ENCODE measurements at places on chromosomes 6 and 20.
A peak's percentile ranks its signal among the peaks of the same experiment; 100 is the strongest.

DNA sequence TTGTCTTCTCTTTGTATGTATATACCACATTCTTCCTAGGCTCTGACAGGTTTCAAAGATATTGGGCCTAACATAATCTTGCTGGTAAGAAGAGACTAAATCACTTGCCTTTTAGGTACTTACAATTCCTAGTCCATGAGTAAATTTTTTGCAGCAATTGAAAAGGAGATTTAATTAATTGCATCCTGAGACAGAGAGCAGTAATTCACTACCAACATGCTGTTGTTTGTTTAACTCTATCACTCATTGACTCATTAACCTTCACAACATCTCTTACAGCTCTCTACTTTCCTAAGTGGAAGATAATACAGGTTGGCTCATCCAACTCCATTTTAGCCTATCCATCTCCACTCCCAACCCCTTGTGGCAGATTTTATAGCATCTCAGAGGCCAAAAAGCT, 280.4 kb downstream of the ALDH8A1 start:
- DNase-seq = no peak

DNA sequence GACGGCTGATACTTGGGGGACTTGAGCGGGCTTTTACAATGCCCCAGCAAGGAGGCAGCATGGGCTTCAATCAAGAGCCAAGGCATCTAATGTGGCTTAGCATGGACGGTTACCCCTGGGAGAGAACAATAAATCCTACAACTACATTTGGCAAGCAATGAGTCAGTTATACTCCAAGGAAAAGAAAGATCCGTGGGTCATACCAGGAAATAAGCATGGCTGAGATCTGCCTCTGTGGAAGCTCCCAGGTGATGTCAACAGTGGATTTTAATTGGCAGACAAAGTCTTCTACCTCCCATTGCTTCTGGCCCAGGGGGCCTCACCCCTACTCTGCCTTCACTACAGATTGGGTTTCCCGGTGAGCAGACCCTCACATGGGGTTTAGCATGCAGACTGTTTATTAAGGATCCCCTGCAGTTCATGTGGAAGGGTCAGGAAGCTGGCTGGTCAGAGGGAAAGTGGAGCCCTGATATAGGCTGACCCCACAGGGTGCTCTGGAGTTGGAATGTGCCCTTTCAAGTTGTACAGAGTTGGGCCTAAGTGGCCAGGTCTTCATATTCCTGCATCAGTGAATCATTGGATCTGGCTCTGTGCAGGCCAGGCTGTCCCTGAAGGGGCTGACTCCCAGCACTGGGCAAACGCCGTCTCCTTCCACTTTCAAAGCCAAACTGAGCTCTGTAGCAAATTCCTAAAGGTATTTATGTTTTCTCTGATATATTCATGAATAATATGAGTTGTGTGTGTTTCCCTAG, 91.3 kb upstream of the GGTLC1 start:
- no peak for DNase-seq

- DNase-seq = peak; percentile 5
Measured at GRCh38 chr6:108806171-108806570, 42.1 kb upstream of the ARMC2 start.

DNA sequence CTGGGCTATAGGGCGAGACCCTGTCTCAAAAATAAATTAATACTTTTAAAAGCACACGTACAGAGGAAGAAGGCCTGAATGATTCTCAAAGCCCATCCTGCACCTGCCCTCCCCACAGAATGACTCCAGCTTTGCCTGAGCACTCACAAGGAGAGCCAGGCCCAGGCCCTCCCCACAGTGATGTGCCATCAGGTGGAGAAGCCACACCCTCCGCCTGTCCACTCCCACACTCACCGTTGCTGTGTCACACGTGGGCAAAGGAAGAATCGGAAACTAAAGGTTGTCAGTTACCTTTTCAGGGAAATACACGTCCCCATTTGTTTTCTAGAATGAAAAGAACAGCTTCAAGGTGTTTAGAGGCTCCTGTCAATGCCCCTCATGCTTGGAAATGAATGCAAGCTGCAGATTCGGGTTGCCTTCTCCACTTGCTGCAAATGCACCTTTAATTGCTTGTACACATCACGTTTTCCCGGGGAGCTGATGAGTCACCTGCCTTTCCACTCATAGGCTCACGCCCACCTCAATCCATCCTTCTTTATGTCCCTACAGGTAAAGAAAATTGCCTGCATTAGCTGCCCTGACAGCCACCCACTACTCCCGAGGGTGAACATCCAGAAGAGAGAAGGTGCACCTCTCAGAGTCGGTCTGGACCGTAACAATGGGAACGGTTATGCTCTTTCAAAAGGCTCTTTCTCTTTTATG, 45.5 kb upstream of the AFDN start:
- DNase-seq = no peak

DNA sequence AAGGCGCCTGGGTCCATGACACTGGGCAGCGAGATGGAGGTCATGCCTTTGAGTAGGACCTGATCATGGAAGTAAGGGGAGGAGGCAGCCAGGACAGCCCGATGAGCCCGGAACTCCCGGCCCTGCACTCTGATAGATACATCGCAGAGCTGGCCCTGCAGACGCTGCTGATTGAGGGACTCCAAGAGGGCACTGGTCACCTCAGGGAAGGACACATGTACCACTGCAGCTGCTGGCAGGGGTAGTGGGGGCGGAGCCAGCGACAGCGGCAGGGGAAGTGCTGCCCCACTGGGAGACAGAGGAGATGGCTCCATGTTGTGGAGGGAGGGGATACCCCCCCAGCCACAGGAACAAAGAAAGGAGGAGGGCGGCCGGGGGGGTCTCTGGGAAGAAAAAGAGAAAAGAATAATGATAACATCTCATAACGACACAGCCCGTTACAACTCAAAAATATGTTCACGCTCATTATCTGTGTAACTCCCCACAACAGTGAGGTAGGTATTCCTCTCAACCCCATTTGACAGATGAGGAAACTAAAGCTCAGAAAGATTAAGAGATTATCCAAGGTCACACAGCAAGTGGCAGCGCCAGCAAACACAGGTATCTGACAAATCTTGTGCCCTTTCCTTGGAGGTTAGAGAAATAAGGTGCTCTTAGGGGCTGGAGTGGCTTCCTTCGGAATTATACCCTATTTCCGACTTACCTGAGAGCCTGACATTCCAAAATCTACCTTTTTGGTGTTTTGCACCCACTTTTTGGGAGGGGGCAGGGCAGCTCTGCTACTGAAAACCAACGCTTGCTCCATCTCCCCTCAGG, 733 bp downstream of the ZBTB22 start:
- DNase-seq = no peak

GRCh38 chr6:162785632-162786242, 58.0 kb downstream of the PACRG start:
- no peak for DNase-seq

DNA sequence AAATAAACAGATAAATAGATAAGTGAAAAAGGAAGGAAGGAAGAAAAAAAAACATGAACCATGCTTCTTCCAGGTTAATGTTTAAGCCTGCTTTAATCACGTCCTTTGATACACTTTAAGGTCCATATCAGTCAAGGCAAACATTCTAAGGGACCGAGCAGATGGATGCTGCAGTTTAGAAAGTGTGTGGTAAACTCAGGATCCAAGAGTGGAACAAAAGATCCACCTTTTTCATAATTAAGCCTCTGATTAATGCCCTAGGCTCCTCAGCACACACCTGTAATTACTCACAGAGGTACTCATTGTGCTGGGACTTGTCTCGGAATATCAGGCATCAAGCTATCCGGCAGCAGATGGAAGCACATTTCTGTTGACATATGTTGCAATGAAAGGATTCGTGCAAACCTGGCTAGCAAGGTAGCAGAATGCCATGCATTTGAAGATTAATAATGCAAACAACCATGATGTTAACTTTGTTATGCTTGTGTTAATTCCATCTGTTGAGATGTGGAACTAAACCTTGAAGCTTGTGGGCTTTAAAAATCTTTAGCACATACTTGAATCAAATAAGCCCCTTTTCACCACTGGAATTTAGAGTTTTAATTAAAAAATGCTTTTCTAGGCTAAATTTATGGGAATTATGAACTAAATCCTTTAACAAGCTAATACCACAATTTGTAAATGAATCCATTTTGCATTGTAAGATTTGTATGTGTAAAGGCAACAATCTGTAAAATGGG, 163.7 kb downstream of the RALGAPA2 start:
- DNase-seq = no peak

DNA sequence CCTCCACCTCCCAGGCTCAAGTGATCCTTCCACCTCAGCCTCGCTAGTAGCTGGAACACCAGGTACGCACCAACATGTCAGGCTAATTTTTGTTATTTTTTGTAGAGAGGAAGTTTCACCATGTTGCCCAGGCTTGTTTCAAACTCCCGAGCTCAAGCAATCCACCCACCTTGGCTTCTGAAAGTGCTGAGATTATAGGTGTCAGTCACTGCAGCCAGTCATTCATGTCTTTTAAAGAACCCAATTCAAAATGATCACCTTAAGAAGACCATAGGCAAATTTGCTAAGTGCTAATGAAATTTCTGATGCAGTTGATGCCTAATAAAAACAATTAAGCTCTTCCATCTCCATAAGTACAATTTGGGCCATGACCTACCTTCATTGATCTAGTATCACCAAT, 2.6 kb upstream of the VNN2 start:
- no peak for DNase-seq

- DNase-seq = peak; percentile 18
Measured at GRCh38 chr6:125584468-125584939, 164.9 kb upstream of the HEY2 start.

DNA sequence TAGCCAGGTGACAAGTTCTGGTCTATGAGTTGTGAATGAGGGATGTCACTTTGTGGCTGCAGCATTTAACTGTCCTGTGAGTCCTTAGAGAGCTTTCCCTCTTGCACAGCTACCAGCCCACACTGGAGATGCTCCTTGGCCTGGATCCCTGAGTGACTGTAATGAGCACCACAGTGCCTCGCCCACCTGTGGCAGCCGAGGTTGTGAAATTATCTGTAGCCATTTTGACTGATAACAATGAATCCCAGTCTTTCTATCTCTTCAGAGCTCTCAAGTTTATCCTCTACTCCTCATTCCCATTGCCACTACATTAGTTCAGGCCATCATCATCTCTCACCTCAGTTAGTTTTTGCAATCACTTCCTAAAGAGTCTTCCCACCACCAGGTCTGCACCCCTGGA, 41.3 kb upstream of the BEND3 start:
- no peak for DNase-seq

DNA sequence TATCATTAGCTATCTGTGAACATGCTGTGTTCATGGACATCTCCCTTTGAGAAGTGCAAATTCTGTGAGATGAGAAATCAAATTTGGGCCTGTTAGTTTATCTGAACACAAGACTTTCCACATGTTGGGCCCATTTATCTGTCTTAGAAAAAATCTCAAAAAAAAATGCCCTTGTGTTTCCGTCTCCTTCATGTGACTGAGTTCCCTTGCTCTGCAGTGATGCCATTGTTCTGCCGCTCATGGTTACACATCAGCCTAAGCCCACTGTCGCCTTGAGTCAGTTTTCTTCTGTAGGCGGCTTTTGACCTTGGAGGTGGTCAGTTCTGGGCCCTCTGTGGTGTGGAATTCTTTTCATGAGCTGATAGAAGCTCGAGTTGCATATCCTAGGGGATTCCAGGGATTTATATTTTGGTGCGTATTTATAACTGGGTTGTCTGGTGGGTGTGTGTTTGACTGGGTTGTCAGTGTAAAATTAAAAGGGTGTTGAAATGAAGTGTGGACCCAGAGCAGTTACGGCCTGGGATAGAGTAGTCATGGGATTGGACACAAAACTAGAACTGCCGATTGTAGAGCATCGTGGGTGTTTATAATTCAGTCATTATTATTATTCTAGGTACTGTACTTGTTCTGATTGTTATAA, 156.7 kb downstream of the JARID2 start:
- DNase-seq = peak; percentile 15

DNA sequence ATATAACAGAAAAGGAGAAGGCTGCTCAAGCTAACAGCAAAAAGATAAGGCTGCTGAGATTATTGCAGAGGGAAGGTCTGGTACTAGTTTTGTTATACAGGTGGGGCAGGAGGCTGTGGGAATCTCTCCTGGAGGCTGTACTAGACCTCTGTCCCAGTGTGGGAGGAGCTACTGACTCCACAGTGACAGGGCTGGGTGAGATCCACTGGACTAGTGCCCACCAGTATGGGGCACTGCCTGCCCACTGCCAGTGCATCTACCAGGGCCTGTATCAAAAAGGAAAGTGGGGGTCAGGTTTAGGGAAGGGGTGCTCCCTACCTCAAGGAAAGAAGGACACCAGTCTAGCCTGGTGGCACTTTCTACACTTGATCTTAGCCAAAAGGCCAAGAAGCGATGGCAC, 30.1 kb downstream of the GSTA2 start:
- no peak for DNase-seq

DNA sequence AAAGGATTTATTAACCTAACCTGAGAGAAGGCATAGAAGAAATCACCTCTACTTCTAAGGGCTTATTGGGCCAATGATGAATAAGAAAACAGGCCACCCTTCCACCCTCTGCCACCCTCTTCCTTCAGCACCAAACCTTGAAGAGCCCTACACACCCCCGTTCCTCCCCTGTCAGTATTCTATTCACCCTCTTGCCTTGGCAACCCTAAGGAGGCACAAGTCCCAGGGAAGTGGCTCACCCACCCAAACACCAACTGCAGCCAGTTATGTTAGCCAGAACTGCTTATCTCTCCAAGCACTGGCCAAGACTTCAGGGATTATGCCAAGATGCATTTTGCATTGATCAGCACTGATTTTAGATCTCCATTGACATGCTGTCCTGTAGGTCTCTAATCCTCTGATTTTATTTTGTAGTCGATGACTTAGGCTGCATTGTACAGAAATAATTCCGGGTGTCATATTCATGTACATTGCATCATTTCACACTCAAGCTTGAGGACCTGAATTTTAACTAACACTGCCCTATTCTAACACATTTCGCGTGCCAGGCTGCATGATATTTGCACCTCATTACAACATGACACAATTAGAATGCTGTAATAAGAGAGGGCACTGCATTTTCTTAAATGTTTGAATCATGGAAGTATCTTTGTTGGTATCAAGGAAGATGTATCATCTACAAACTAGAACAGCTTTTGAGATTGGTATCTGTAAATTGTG, 15.7 kb downstream of the CNKSR3 start:
- no peak for DNase-seq

GRCh38 chr6:20200761-20201630, 11.3 kb downstream of the MBOAT1 start:
- DNase-seq = peak; percentile 48

DNA sequence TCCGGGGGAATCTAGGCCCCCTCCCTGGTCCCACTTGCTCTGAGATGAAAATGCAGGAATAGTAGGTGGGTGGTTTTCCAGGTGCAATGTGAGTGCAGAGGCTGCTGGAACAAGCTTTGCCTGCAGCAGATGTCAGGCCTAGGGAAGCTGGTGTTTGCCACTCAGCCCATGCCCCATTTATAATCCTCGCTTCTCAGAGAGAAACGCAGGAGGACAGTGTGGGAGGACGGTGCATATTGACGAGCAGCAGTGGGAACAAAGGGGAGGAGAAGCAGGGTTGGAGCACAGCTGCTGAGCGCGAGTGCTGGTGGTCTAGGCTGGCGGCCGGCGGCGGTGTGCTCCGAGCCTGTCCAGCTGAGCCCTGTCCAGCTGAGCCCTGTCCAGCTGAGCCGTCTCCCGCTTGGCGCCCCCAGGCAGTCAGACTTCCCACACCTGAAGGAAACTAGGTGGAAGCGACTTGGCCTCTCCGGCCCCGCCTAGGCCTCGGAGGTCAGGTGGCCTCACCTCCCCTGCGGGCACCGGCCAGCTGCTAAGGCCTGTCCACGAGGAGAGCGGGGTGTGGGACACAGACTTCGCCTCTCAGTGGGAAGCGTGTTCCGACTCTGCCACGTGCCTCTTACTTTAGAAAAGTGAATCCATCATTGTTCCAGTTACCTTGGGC, 49.7 kb upstream of the FRMD1 start:
- no peak for DNase-seq
